ENCODE measurements at places on chromosomes 6 and 20.

GRCh38 chr6:43144879-43145278, 26.2 kb upstream of the SRF start:
- no peak for DNase-seq

GRCh38 chr6:49462071-49462470, 982 bp downstream of the MMUT start:
- no peak for DNase-seq

DNA sequence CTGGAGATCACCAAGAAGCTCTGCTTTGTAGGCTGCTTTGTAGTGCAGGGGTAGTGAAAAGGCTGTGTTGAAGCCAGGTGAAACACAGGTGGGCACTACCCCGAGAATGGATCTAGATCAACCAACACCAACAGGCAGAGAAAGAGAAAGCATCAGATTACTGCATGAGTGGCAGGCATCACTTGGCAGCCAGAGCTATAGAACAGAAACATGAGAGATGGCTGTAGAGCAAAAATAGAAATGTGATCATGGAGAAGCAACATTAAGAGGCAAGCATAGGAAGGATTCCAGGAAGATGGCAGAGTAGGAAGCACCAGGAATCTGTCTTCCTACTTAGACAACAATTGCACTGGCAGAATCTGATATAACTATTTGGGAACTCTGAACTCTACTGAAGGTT, 311.1 kb upstream of the TCF21 start:
- no peak for DNase-seq

GRCh38 chr6:56572788-56573471, 69.8 kb downstream of the DST start:
- DNase-seq = no peak

- no peak for DNase-seq
Measured at GRCh38 chr20:23301436-23302050, 49.0 kb upstream of the NXT1 start.

- DNase-seq = no peak
Measured at GRCh38 chr6:38549180-38549579, 90.5 kb downstream of the BTBD9 start.

GRCh38 chr6:17036065-17036393, 65.8 kb upstream of the STMND1 start:
- DNase-seq = no peak

GRCh38 chr6:34104628-34105027, 41.3 kb downstream of the GRM4 start:
- DNase-seq = no peak

DNA sequence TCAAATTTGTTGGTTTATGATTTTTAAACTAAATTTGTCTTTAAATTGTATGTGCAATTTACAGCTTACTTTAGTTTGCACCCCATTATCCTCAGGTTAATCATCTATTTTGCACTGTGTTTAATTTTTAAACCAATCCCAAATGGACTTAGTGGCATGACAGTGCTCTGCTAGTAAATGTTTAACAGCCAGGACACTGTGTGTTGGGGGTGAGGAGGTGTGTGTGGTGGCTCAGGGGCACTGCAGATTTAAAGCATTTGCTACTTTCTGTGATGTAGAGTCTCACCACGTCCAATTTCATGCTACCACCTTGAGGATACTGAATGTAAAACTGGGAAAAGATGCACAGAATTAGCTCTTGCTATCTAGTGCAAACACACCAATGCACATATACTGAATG, 225.7 kb downstream of the HAO1 start:
- no peak for DNase-seq

DNA sequence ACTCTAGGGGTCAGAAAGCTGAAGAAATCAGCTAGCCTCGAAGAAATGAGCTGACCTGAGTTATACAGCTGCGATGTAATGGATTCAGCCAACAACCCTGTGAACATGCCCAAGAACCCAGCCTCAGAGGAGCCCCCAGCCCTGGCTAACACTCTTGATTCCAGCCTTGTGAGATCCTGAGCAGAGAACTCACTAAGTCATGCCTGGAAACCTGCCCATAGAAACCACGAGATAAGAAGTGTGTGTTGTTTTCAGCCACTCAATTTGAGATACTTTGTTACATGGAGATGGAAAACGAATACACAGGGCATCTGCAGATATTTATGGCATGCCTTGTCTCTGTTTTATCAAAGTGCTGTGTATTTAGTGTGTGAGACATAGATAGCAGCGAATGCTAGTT, 265.2 kb downstream of the QKI start:
- no peak for DNase-seq

- DNase-seq = peak; percentile 10
Measured at GRCh38 chr6:31180500-31180899, 10.0 kb upstream of the POU5F1 start.

DNA sequence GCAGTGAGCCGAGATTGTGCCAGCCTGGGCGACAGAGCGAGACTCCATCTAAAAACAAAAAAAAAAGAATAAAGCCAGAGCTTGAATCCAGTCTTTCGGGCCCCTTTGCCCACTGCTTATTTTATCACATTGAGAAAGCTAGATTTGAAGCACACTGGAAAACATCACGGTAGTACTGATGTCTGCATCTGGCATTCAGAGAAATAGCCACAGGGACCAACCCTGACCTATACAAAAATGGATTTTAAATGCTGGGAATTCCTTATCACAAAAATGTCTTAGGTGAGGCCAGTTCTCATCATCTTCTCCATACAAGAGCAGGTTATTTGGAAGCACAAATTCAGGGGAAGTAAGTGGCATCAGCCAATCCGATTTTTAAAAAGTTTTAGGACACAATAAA, 49.5 kb downstream of the SLC35D3 start:
- no peak for DNase-seq

Data from bone marrow (tissue), 2 donors.